ENCODE measurements at places on chromosomes 12 and 14.

GRCh38 chr14:58177125-58177524, 22.8 kb upstream of the ACTR10 start:
- peaks cover 5% of the 10 kb centered on the region for H3K27me3 ChIP-seq
- no peak for DNase-seq
- no peaks in the 10 kb centered on the region for H3K4me1 ChIP-seq
- H3K27ac ChIP-seq: no peak overlapping the region
- no peak overlapping the region for H3K4me3 ChIP-seq
- no peaks in the 10 kb centered on the region for H3K36me3 ChIP-seq

- H3K4me3 ChIP-seq: no peak overlapping the region
- peaks cover 6% of the 10 kb centered on the region for H3K27me3 ChIP-seq
- H3K4me1 ChIP-seq: no peaks in the 10 kb centered on the region
- no peaks in the 10 kb centered on the region for H3K36me3 ChIP-seq
These were observed 47.5 kb downstream of the NOS1 start for GRCh38 chr12:117313926-117314325.

DNA sequence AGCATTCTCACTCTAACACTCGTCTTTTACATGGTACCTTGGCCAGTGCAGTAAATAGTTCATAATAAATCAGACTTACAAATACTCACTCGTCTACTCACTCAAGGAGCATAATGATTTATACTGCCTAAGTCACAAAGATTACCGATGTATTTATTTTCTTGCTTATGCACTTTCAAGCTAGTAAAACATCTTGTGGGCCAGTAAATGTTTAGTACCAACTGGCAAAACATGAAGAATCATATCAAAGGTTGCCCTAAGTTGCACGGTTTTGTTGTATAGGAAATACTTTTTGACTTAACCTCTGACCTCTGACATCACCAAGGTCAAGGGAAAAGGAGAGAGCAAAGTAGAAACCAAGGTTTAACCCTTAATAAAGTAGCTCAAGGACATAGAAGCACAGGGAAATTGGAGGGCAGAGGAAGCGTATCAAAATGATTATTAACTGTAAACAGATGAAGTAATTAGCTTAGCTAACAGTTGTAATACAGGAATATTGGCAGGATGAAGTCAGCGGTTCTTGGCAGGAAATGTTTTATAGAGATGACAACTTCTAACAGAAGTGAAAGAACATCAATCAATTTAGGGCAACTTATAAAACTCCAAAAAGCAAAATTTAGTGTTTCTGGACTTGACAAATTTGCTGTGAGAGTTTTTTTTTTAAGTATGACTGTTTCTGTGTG, 131.9 kb downstream of the HMGA2 start:
- no peak overlapping the region for H3K4me3 ChIP-seq
- DNase-seq: no peak
- no peaks in the 10 kb centered on the region for H3K4me1 ChIP-seq
- peaks cover 2% of the 10 kb centered on the region for H3K27me3 ChIP-seq
- H3K36me3 ChIP-seq: no peaks in the 10 kb centered on the region
- no peak overlapping the region for H3K27ac ChIP-seq

DNA sequence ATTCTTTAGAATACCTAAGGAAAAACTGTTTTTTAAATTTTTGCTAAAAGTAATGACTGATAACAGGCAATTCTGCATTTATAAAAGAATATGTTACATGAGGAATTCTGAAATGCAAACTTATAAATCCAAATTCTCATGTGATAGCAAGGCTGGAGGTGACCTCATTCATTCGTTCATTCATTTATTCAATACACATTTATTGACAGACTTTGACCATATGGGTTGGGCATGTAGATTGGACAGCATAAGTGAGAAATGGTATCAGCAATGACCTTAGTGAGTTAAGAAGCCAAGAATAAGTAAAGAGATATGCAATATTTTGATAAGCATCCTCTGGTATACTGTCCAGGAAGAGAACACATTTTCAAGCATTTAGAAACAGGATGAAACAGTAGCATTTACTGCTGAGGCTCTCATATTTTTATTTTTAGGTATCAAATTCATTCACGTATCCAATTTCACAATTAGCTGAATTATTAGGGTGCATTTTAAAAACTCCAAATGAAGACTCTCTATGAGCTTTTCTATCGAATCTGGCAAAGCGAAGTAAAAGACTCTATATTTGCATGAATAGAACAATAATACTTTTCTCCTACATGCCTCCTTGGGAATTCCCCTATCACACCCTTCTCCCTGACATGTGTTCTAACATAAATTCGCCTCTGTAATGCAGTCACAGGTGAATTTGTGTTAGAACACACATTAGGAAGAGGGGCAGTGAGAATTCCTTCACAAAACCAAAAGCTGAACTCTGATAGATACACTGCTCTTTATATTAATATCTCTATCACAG, 49.9 kb downstream of the PEBP1 start:
- no peak overlapping the region for H3K27ac ChIP-seq
- no peaks in the 10 kb centered on the region for H3K27me3 ChIP-seq
- peaks cover 13% of the 10 kb centered on the region for H3K4me1 ChIP-seq
- H3K4me3 ChIP-seq: no peak overlapping the region
- peaks cover 10% of the 10 kb centered on the region for H3K36me3 ChIP-seq

GRCh38 chr14:28772613-28773012, 6.0 kb downstream of the FOXG1 start:
- no peak overlapping the region for H3K4me3 ChIP-seq
- DNase-seq: no peak
- peaks cover 77% of the 10 kb centered on the region for H3K27me3 ChIP-seq
- H3K27ac ChIP-seq: no peak overlapping the region
- H3K4me1 ChIP-seq: peaks cover 5% of the 10 kb centered on the region

DNA sequence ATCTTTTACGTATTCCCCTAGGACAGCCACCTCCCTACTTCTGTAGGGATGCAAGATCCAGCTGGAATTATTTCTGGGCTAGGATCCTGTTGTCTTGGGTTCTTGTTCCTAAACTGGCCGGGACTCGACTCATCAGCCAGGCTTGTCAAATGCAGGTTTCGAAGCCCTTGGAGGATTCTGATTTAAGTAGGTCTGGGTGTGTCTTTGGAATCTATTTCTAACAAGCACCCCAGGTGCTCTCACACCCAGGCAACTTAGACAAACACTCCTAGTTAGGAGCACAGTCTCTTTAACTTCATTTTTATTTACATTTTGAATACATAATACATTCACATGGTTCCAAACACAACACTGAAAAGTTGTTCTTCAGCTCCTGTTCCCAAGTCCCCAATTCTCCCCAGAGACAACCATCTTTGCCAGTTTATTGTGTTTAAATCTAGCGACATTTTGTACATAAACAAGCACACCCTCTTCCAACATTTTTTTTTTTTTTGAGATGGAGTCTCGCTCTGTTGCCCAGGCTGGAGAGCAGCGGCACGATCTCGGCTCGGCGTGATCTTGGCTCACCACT, 20.9 kb downstream of the MORN3 start:
- H3K27ac ChIP-seq: no peak overlapping the region
- no peak for DNase-seq
- H3K4me1 ChIP-seq: peaks cover 21% of the 10 kb centered on the region
- H3K36me3 ChIP-seq: peaks cover 15% of the 10 kb centered on the region

DNA sequence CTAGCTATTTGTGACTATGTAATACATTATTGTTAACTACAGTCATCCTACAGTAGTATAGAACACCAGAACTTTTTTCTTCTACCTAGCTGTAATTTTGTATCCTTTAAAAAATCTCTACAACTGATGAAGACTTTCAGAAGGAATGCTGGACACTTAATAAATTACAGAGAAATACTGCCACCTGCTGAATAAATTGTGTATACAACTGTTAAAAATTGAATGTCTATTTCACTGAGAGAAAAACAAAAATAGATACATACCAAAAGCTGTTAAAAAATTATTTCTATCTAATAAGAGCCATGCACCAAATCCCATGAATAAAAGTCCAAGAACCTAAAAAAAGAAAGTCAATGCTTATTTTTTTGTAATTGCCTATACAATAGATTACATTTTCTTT, 6.6 kb downstream of the TSPAN19 start:
- no peaks in the 10 kb centered on the region for H3K36me3 ChIP-seq
- no peak overlapping the region for H3K27ac ChIP-seq
- no peak for DNase-seq
- no peaks in the 10 kb centered on the region for H3K27me3 ChIP-seq
- no peak overlapping the region for H3K4me3 ChIP-seq
- no peaks in the 10 kb centered on the region for H3K4me1 ChIP-seq

- H3K4me1 ChIP-seq: peaks cover 46% of the 10 kb centered on the region
- H3K27me3 ChIP-seq: peaks cover 4% of the 10 kb centered on the region
- peaks cover 14% of the 10 kb centered on the region for H3K36me3 ChIP-seq
- peak overlapping the region; percentile 14 for H3K27ac ChIP-seq
These were observed 14.1 kb upstream of the TMEM119 start for GRCh38 chr12:108611884-108612415.

DNA sequence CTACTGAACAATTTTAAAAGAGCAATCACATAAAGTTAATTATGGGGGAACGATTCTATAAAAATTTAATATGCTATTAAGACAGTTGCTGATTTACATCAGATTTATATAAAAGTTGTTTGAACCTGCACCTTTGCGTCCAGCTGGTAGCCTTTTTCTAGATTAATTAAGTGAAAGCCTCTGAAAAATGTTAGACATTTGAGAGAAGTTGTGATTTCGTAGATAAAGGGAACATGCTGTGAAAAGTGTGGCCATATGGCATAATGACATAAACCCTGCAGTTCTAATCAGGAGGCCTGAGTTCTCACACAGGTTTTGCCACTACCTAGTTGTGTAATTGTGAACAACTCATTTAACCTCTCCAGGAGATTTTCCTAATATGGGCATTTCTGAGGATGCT, 187.2 kb downstream of the TMTC2 start:
- H3K4me3 ChIP-seq: no peak overlapping the region
- H3K27me3 ChIP-seq: no peaks in the 10 kb centered on the region
- H3K4me1 ChIP-seq: peaks cover 4% of the 10 kb centered on the region
- H3K36me3 ChIP-seq: no peaks in the 10 kb centered on the region

DNA sequence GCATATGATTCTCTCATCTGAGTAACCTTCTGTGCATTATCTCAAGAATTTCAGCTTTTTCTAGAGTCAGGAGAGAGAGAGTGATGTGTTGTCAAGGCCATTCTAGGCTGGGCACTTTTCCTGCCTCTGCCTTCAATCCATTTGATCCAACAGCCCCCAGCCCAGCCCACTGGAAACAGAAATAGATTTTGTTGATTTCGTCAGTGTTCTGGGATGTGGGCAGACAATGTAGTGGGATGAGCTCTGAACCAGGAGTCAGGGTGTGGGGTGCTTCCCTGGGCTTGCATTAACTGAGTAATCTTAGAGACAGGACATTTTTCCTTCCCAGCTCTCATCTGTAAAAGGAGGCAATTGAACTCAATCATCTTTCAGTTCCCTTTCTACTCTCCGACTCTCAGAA, 42.5 kb upstream of the RPH3A start:
- H3K4me3 ChIP-seq: no peak overlapping the region
- H3K4me1 ChIP-seq: peaks cover 6% of the 10 kb centered on the region
- H3K27ac ChIP-seq: no peak overlapping the region

DNA sequence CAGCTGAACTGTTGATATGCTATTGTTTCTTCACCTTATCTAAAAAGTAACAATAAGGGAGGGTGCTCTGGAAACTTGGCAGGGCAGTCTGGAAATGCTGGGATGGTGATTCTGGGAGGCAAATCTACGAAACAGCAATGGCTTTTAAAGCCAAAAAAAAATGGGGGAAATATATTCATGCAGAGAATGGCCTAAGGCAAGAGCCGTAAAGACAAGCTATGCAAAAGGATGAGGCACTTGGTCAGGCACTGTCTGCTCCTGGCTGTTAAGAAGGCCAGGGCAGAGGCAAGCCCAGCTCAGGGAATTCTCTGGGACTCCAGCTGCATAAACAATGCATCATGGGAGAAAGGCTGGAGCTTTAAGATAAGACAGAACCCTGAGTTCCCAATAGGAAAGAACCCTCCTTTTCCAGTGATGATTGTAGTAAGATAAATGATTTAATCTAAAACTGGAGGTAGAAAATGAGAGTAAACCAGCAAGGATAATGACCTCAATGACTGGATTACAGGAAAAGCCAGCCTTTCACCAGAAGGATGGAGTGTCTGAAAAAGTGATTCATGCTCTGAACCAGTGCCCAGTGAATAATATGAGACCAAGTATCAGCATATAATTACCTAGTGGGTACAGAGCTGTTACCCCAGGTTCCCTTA, 46.0 kb downstream of the ITPR2 start:
- no peak overlapping the region for H3K4me3 ChIP-seq
- no peak overlapping the region for H3K27ac ChIP-seq
- peaks cover 32% of the 10 kb centered on the region for H3K4me1 ChIP-seq
- peaks cover 42% of the 10 kb centered on the region for H3K36me3 ChIP-seq

DNA sequence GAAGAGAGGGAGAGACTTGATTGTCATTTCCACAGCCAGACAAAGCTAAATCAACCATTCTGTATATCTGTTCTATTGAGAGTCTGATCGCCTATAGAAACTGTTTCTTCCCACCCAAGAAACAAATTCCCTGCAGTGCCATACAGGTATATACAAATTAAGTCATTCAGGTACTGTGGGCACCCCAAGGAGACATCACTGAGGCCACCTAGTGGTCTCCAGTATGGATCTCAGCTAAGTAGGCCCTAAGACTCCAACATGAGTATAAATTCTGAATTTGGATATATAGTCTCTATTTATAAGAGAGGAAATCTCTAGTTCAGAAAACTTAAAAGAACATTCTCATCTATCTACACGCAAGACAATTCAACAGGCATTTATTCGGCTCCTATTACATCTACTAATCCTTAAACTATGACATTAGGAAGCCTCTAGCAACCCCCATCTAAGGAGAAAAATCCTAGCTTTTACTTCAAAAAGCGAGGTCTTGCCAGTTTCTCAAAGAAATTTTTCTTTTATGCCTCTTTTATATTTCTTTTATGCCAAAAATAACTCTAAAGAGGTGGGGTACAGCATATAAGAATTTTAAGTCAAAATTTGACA, 62.6 kb downstream of the DCAF5 start:
- DNase-seq: peak; percentile 18
- H3K36me3 ChIP-seq: peaks cover 12% of the 10 kb centered on the region

GRCh38 chr12:29574500-29574899, 77.0 kb upstream of the OVCH1 start:
- no peaks in the 10 kb centered on the region for H3K36me3 ChIP-seq
- no peak overlapping the region for H3K27ac ChIP-seq
- DNase-seq: no peak
- H3K4me1 ChIP-seq: no peaks in the 10 kb centered on the region
- H3K4me3 ChIP-seq: no peak overlapping the region

GRCh38 chr12:20520532-20520931, 152.2 kb downstream of the PDE3A start:
- no peaks in the 10 kb centered on the region for H3K27me3 ChIP-seq
- no peak overlapping the region for H3K27ac ChIP-seq
- no peak for DNase-seq
- H3K4me1 ChIP-seq: no peaks in the 10 kb centered on the region
- no peaks in the 10 kb centered on the region for H3K36me3 ChIP-seq
- H3K4me3 ChIP-seq: no peak overlapping the region

DNA sequence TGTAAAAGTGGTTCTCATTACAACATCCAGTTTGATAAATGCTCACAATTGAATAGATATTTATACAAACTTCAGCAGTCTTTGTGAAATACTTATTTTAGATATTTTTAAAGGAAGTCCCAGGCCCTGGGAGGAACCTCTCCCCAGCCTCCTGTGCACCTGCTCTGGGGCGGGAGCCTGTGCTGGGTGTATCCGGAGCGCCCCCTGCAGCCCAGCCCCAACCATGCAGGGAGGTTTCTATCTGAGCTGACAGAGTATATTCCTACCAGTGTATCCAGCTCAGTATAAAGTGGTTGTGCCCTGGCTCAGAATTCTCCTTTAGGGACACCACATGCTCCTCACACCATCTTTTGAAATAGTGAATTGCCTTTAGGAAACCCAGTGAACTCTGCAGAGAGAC, 851.8 kb downstream of the TMEM121 start:
- peaks cover 15% of the 10 kb centered on the region for H3K27me3 ChIP-seq
- H3K4me3 ChIP-seq: no peak overlapping the region
- H3K27ac ChIP-seq: no peak overlapping the region
- peaks cover 11% of the 10 kb centered on the region for H3K4me1 ChIP-seq
